ENCODE measurements at places on chromosomes 12 and 14.

DNA sequence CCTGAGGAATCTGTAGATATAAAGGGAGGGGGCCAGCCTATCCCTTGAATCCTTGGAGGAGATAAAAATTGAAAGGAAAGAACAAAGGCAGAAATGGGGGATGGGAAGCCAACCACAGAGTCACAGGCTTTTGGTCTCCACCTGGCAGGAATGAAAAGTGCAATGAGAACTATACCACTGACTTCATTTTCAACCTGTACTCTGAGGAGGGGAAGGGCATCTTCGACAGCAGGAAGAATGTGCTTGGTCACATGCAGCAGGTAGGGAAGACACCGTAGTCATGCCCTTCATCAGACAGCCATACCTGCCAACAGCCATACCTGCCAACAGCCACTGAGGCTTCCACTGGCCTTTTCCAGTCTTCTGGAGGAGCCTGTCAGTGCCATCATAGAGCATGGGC is 13.4 kb downstream of the ASB8 start:
- DNase-seq, result no peak

- DNase-seq, result no peak
Observed at GRCh38 chr12:23041774-23042173, 416.8 kb downstream of the ETNK1 start.

DNA sequence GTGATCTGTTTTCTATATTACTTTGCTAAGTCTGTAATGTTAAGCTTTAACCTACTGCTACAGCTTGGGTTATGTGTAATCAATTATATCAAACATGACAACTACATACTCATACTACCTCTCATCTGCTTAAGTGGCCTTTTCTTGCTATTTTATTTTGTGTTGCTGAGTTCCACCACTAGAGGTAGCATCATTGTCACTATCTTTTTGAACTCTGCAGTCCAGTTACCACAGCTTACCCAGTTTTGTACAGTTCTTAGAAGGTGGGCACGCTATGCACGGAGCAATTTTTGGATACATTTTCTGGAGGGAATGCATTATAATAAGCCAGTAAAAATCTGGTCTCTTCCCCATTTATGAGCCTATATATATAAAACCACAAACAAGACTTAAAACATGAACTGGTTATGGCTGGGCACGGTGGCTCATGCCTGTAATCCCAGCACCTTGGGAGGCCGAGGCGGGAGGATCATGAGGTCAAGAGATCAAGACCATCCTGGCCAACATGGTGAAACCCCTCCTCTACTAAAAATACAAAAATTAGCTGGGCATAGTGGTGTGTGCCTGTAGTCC is 48.5 kb downstream of the SAV1 start:
- DNase-seq, result no peak

GRCh38 chr12:25249931-25250738 is 594 bp downstream of the KRAS start:
- DNase-seq, result no peak

GRCh38 chr12:60872219-60872618 is 1276.4 kb downstream of the SLC16A7 start:
- no peak for DNase-seq

GRCh38 chr14:99537399-99537798 is 56.2 kb downstream of the CCNK start:
- DNase-seq, result no peak

DNA sequence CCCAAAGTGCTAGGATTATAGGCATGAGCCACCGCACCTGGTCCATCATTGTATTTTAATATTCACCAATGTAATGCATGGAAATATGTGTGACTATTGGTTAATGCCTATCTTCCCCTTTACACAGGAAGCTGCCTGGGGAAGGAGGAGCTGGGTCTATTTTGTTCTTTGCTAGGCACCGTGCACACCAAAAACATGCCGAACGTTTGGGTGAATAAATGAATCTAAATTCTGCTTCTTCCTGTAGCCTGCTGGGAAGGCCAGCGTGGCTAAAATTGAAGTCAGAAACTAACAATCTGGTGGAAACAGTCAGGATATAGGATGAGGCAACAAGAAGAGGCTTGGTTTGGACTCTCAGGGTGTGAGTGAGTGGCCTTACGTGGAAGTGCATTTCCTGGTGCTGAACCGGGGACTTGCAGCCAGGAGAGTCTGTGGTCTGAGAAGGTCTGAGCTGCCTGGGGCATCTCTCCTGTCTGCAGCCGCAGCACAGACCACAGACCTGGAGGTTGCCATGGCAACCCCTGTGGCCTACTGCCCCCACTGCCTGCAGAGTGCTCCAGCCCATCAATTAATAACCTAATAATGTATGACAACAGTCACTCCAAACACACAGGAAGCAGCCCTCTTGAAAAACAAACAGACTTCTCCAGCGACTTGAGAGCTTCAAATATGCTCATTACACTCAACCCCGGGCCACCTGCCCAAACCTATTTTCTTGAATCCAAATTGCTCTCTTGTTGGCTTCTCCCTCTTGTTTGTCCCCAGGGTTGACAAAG is 5.5 kb upstream of the GPR68 start:
- no peak for DNase-seq

DNA sequence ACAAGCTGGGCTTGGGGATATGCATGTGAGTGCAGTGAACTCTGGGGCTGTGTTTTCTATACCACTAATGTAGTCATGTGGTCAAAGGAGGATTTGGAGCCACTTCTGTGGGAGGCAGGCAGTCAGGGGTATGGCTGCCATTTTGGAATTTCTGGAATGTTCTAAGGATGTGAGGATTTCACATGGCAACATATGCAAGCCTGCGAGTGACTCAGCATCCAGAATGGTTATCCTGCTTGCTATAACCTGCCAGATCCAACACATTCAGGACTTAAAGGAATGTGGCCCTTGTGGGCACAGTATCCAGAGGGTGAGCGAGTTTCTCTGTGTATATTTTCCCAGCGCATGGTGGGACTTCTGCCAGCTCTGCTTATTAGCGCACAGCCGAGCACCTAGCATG is 249.2 kb upstream of the PWP1 start:
- DNase-seq, result no peak

GRCh38 chr12:130705178-130705822 is 10.8 kb downstream of the RIMBP2 start:
- DNase-seq, result no peak

DNA sequence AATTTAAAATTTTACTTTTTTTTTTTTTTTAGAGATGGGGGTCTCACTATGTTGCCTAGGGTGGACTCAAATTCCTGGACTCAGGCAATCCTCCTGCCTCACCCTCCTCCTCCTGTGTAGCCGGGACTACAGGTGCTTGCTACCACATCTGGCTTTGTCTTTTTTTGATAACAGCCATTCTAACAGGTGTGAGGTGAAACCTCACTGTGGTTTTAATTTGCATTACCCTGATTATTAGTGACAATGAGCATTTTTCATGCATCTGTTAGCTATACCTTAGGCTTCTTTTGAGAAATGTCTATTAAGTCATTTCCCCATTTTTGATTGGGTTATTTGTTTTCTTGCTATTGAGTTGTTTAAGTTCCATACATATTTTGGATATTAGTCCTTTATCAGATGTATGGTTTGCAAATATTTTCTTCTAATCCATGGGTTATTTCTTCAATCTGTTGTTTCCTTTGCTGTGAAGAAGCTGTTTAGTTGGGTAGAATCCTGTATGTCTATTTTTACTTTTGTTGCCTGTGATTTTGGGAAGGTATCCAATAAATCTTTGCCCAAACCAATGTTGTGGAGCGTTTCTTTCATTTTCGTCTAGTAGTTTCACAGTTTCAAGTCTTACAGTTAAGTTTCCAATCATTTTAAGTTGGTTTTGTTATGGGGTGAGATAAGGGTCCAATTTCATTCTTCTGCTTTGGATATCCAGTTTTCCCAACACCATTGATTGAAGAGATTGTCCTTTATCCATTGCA is 86.1 kb downstream of the MYF5 start:
- DNase-seq, result no peak

- no peak for DNase-seq
Observed at GRCh38 chr12:14322403-14322802, 43.1 kb upstream of the ATF7IP start.

GRCh38 chr12:11136075-11136474 is 1.6 kb upstream of the TAS2R30 start:
- DNase-seq, result no peak
